ENCODE measurements at places on chromosomes 3 and 15.

- DNase-seq: no peak
Measured at GRCh38 chr15:31502541-31503229, 176.1 kb downstream of the KLF13 start.

- no peak for DNase-seq
Measured at GRCh38 chr3:183252118-183252782, 803 bp upstream of the B3GNT5 start.

DNA sequence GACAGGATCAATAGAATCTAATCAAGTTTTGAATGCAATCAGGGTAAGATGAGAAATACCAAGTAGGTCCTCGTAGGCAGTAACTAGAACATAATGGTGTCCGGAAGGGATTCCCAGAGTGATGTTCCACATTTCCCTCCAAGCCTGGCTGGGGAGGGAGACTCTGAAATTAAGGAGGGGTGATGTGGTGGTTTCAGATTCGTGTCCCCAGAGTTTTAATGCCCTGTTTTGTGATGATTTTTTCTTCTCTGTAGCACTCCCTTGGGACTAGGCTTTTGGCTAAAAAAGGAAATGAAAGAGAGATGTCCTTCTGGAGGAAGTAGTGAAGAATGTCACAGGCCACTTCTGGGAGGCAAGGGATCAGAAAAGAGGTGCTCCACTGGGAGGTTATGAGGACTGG, 108.3 kb upstream of the CACNA2D3 start:
- DNase-seq: no peak

DNA sequence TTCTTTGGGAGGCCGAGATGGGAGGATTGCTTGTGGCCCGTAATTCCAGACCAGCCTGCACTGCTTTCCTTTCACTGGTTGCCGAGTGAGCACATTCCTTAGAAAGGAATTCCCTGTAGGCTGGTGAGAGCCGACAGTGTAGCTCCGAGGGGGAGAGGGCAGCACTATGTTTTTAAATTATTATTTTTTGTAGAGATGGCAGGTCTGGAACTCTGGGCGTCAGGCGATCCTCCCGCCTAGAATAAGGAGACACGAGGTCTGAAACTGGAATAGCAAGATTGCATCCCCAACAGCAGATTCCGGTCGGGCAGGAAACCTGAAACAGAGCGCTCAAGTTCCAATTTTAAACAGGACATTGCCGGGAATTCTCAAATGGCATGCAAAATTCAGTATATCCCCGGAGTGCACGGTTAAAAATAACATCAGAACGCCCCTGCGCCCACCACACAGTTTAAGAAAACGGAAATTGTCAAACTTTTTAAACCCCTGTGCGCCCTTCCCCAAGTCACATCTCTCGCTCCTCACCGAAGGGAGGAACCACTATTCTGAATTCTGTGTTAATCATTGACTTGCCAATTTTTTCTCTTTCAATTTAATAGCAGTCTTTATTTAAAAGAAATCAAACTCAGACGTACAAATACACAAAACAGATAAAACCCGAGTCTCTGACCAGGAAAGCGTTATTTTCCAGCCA, 643 bp upstream of the RNU5B-1 start:
- DNase-seq: no peak

DNA sequence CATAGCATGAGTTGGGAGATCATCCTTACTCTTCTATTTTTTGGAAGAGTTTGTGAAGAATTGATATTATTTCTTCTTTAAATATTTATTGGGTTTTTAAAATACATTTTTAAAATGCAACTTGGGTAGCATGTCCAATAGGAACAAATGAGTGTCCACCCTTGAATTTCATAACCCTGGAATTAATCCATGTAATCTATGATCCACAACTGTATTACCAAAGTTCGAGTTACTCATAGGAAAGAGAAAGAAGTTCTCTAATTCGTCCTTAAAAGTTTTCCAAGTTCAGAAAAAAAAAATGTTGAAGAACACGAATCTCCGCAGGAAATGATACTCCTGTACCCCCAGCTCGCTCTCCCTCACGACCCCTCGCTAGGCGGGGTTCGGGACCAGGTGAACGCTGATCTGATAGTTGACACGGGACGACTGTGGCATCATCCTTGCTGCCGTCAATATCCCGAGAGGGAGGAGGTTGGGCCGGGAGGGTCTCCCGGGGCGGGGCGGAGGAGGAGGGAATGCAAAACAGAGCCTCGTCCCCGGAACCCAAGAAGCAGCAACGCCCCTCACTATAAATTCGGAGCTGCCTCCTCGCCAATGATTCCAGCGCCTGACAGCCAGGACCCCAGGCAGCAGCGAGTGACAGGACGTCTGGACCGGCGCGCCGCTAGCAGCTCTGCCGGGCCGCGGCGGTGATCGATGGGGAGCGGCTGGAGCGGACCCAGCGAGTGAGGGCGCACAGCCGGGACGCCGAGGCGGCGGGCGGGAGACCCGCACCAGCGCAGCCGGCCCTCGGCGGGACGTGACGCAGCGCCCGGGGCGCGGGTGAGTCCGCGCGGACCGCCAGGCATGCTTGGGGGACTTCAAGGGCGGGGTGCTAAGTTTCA, at the start of gene AGTR1:
Gene AGTR1, plus strand, starts transcription at position 598 of the 884 bp plus-strand sequence. CDS start 43,133 bp downstream, outside the sequence.
- no peak for DNase-seq

- DNase-seq: no peak
Measured at GRCh38 chr3:69642606-69643005, 96.7 kb upstream of the MITF start.

GRCh38 chr3:186327912-186328487, 34.0 kb downstream of the DGKG start:
- DNase-seq: no peak
